ENCODE measurements at places on chromosomes 6 and 20.

DNA sequence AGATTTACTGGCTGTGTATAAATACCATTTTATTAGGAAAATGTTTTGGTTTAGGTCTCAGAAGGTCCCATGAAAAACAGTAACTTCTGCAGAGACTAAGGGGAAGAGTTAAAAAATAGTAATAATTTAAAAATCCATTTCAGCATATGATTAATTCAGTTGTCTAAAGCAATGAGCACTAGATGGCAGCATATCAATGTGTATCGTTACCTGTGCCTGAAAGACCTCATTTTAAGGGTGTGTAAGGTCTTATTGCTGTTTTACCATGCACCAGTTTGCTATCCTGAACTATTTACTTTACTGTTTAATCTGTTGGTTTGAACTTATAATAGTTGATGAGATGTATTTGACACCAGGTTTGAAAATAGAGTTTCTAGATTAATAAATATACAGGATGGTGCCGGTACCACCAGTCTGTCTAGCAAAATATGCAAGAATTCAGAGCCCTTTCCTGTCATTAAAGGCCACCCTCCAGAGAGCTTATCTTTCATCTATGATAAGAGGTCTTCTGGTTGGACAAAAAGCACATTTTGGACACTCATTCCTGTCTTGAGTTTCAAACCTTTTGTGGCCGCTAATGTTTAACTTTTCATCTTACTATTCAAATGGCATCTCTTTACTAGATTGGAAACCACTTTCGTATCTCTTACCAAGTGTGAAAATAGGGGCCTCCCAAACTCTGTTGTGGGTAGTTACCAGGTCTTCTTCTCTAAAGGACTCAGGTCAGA lies 8.9 kb upstream of the AHI1 start:
- DNase-seq: no peak

DNA sequence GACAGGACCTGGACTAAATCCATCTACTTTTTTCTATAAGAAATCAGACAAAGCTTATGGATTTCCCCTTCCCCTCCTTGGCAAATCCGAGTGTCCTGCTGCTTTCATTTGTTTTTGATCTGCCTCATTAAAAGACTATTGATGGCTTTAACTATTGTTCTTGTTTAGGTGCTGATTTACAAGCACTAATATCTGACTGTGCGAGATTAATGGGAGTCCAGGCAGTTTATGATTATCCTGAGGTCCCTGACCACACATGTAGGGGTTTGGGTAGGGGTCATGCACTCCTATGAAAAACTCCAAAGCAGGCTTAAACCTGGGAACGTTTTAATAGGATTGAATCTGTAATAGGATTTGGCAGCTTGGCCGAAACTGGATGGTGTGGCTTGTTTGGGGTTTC lies 317.5 kb upstream of the POU3F2 start:
- no peak for DNase-seq

- no peak for DNase-seq
Measured at GRCh38 chr6:62280099-62280498, 5.9 kb downstream of the KHDRBS2 start.

GRCh38 chr6:113065611-113066010 lies 718.5 kb downstream of the RFPL4B start:
- no peak for DNase-seq

- DNase-seq: peak; percentile 74
Measured at GRCh38 chr6:166540631-166541331, 45.7 kb downstream of the RAMACL start.

GRCh38 chr6:85685713-85686112 lies 43.0 kb upstream of the SYNCRIP start:
- no peak for DNase-seq

GRCh38 chr20:7010527-7010926 lies 243.0 kb downstream of the BMP2 start:
- no peak for DNase-seq

- no peak for DNase-seq
Measured at GRCh38 chr20:35876033-35876320, 78.3 kb downstream of the SCAND1 start.

DNA sequence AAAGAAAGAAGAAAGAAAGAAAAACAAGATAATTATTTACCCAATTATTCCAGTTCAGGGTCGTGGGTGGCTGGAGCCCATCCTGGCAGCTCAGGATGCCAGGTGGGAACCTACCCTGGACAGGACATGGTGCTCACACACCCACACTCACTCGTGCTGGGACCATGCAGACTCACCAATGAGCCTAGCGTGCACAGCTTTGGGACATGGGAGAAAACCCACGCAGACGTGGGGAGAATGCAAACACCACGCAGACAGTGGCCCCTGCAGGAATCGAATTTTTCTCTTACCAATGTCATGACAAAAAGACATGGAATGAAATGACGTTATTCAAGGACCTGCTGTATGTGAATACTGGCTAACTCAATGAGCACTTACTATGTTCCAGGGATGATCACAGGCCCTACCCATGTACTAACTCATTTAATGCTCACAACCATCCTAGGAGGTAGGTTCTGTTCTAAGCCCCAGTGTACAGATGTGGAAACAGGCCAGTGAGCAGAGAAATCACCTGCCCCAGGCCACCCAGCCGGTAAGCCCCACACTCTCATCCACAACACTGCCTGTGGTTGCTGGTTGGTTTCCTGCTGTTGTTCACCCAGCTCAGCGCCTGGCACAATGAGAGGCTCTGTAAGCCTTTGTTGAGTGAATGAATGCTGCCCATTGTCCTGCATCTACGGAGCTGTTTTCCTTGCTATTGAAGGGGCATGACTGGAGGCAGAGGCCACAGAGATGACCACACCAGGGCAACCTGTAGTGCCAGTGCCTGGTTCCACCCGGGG lies 6.8 kb upstream of the PI16 start:
- DNase-seq: peak; percentile 59
